ENCODE measurements at places on chromosomes 11 and 22.

- DNase-seq: no peak
These were observed 1.8 kb downstream of the DCPS start for GRCh38 chr11:126305699-126306098.

DNA sequence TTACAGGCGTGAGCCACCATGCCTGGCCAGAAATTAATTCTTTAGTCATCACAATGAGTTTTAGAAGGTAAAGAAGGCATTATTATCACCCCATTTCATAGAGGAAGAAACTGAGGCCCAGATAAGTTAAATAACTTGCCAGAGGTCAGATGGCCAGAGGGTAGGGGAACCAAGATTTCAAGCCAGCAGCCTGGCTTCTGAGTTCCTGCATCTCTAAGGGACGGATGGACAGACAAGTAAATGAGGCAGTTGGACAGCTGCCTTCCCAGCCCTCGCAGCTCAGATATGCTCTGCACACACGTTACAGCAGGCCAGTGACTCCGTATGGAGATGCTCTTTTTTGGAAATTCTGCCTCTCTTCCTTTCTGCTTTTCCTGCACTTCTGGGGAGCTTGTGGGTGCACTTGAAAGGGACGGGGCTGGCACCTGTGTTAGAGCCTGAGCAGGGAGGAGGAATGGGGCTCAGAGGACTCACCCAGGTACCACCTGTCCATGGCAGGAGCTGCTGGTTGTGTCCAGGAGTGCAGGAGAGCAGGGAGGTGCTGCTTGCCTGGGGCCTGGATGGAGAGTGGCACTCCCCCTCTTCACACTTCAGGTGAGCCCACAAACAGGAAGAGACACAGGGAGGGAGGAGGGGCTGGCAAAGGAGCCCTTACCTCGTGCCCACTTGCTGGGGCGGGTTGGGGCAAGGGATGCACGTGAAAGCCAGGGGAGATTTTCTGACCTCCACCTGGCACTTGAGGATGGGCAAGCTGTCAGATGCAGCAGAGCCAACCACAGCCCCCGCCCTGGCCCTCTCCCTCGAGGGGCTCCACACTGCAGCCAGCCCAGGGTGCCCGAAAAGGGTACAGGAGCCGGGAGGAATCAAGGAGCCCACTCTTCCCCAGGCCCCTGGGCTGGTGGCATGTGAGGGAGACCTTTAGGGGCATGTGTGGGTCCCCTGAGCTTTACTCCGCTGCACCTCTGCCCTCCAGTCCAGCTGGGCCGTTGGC, 3.3 kb upstream of the FXYD2 start:
- no peak for DNase-seq

DNA sequence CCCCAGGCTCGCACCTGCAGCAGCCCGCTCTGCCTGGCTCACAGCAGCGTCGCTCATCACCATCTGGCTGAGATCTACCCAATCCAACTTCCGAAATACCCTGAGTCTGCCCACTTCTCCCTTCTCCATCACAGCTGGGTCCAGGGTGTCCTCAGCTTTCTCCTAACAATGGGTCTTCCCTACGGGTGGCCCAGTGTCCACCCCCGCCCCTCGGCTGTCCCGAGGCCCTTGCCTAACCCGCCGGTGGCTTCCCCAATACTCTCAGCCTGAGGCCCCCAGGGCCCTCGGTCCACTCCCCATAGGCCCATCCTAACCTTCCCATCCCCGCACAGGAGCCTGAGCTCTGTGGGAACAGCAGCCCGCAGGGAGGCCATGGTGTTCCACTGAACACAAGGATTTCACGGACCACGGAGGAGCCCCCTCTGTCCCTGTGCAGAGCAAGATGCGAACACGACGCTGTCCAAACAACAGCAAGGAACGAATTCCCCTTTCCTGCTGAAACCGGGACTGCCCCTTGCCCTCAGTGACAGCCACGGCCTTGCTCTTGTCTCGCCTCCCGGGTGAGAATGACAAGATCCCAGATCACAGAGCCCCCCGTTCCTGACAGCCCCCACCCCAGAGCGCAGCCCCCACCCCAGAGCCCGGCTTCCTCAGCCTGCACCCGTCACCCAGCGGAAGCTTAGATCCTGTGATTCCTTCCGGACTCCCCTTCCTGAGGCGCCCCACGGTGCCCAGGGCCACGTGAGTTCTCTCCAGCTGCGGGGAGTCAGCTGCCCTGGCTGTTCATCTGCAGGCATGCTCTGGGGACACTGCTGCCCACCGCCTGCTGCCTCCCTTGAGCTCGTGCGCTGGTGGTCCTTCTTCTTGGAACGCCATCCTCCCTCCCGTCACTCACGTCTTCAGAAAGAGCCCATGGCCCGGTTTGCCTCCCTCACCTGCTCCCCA, 48.8 kb upstream of the CARS1 start:
- no peak for DNase-seq

DNA sequence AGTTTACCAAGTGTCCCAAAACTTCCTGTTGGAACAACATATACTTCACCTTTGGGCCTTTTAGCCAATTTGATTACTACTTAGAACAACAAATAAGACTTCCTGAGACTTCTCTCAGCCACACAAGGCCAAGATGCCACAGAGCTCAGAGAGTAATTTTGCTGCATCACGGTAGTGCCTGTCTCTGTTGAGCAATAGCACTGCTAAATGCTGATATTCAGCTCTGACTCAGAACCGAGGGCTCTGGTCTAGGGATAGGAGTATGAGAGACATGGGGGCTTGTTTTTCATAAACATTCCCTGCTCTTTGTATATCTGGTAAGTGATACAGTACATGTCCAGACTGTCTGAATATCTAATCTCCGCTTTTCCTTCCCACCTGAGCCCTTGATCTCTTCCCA, 260.4 kb upstream of the ARHGAP20 start:
- no peak for DNase-seq

GRCh38 chr11:73152861-73153483, 10.9 kb upstream of the FCHSD2 start:
- DNase-seq: peak; percentile 49

DNA sequence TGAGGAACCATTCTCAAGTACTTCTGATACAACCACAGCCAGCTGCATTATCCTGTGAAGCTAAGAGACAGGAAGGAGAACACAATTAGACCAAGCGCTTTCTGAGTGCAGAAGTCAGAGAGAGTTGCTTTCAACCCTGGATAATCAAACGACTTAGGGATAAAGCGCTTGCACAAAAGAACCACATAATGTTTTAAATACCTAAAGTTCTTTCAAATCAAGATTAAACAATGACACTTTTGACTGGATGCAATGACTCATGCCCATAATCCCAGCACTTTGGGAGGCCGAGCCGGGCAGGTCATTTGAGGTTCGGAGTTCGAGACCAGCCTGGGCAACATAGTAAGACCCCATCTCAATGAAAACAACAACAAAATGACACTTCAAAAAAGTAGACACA, 145.1 kb downstream of the SWAP70 start:
- DNase-seq: no peak

GRCh38 chr11:126322996-126323395, 19.1 kb downstream of the DCPS start:
- no peak for DNase-seq

DNA sequence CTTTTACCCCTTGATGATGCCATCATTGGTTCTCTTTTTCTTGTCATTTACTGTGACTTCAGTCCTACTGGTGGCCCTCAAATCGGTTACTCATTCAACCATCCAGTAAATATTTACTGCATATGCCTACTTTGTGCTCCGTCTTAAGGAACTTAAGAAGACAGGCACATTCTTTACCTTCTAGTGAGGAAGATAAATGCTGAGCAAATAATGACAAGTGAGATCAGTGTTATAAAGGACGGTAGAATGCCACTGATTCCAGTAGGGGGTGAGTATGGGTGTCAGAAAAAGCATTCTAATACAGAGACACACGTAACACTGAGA, 1.6 kb downstream of the ANKRD42 start:
- no peak for DNase-seq

GRCh38 chr22:20514658-20515406, 7.4 kb downstream of the MED15 start:
- no peak for DNase-seq

Measured in activated T-helper 2 cell treated with anti-CD3 and anti-CD28 coated beads, Interferon-gamma antibody, Interleukin-2, Interleukin-4, amounts not matched to agents 10 μg/mL and 5 μg/mL and 100 μg/mL, durations not matched to agents 14 hours and 24 hours and 36 hours (primary cell).